ENCODE measurements at places on chromosomes 5 and 9.

- DNase-seq = no peak
Measured at GRCh38 chr9:92666912-92667532, 2.9 kb downstream of the IPPK start.

DNA sequence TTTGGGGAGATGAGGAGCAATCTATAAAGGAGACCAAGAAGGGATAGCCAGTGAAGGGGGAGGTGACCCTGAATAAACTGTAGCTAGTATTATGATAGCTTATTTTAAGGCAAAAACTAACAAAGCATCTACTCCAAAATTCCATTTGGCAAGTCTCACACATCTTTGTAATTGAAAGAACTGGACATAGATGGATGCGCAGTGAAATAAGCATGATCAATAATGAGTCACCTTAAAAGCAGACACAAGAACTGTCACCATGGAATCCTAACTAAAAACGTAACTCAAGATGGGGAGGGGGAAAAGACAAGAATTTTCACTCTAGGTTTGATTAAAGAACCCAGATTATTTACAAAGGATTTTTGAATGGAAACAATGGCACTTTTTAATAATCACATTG is 164.5 kb downstream of the MED27 start:
- no peak for DNase-seq

GRCh38 chr5:171524466-171524865 is 105.0 kb downstream of the FGF18 start:
- no peak for DNase-seq

DNA sequence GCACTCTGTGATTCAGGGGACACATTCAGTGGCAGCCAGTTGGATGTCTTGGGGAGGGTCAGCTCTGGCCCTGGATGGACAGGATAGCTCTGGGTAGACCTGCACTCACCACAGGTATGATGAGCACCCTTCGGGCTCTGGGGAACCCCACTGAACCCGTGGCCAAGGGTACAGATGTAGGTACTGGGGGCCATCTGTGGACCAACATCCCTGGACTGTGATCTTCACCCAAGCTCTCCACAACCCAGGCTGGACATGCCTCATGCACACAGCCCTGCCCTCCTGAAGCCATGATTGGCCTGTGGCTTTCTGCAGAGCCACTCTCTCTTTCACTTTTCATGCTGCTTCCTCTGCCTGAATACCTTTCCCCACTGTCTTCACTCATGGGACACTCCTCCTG is 15.6 kb upstream of the ACSL6 start:
- no peak for DNase-seq

DNA sequence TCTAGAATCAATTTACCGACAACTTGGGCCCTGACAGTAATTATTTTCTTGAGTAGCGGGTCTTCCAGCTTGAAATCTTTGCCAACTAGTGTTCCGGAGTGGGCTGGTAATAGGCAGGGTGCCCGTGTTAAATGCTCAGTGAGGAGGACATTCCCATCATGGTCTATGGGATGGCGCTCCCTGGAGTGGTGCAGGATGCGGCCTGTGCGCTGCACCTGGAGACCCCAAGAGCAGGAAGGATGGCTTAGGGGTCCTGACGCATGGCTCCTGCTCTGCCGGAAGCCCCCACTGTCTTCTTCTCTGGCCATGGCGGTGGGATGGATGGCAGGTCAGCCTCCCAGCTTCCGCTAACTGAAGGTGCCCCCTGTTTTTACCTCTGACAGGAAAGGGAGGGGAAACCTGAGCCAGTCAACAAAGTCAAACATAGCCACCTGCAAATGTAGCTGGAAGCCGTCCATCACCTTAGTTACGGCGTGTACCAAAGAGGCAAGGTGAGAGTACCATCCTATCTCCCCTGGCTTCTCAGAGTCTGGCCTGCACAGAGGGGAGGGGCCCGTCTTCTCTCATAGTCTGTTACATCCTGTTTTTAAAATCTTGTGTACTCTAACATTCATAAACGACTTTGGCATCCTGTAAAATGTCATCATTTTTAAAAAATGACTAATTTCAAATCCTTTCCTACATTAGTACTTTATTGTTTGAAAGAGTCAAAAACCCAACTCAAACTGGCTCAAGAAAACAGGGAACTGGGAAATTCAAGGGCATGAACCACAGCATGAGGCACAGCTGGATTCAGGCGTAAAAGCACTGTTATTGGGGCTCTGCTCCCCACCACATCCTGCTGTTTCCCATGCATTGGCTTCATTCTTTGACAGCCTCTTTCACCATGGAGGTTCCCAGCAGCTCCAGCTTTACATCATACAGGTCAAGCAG is 28.5 kb upstream of the UNC5A start:
- DNase-seq = no peak

DNA sequence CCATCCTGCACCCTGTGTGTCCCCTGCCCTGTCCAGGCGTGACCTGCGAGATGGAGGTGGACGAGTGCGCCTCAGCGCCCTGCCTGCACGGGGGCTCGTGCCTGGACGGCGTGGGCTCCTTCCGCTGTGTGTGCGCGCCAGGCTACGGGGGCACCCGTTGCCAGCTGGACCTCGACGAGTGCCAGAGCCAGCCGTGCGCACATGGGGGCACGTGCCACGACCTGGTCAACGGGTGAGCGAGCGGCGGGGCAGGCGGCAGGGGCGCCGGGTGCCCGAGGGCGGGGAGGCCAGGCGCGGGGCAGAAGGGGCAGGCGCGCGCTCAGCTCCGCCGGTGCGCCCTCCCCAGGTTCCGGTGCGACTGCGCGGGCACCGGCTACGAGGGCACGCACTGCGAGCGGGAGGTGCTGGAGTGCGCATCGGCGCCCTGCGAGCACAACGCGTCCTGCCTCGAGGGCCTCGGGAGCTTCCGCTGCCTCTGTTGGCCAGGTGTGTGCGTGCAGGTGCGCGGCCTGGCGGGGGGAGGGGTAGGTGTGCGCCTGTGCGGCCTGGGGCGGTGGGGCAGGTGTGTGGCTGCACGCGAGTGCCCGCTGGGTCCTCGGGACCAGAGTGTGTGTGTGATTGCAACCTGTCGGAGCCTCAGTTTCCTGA is 10.0 kb downstream of the CRB2 start:
- no peak for DNase-seq

DNA sequence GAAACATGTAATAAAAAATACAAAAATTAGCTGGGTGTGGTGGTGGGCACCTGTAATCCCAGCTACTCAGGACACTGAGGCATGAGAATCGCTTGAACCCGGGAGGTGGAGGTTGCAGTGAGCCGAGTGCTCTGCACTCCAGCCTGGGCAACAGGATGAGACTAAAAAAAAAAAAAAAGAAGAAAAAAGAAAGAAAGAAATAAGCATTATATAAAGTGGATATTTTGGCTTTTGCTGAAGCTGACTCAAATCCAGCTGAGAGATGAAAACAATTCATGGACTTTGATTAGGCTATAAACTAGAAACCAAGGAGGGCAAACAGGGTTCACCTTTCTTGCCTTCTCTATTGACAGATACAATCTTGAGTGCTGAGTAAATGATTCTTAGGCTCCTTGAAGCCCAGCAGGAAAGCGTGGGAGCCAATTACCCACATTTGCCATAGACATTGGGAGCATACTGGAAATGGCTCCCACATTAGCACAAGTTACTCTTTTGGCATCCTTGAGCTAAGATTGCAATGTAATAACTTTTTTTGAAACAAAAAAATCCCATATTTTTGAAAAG is 2.4 kb upstream of the BTF3 start:
- no peak for DNase-seq

Measured in activated gamma-delta T cell (primary cell).